ENCODE measurements at places on chromosomes 7 and 10.

DNA sequence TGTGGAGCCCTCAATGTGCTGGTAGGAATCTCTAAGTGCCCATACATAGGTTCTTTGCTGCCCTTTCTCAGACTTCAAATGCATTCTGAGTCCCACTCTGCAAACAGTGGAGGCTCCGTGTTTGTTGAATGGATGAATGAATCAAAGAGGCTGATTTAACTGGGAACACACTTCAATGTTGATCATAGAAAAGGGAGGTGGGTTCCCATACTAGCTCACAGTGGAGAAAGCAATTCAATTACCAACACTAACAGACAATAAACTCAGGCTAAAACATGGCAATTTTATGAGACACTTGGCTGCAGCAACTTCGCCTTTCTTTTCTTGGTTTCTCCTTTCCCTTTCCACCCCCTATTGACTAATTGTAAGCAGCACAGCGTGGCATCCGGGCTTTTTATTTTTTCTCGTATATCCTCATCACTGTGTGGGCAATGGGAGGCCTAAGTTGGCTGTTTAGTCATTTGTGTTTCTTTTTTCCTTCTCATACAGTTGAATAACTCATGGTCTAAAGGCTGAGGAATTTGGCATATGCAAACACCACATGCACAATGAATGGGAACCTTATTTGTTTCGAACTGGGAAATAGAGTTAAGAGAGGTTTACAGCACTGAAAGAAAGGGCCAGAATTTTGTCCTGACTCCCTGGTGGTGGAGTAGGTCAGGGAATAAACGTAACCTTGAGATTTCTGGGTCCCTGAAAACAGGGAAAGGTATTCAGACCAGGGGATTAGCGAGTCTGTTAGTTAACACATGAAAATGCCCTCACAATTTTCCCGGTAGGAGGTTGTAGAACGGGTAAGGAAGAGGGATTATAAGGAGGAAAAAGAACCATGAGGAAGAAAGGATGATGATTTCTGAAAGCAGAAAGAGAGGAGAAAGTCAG lies 858.5 kb downstream of the KCNMA1 start:
- no peak for DNase-seq

DNA sequence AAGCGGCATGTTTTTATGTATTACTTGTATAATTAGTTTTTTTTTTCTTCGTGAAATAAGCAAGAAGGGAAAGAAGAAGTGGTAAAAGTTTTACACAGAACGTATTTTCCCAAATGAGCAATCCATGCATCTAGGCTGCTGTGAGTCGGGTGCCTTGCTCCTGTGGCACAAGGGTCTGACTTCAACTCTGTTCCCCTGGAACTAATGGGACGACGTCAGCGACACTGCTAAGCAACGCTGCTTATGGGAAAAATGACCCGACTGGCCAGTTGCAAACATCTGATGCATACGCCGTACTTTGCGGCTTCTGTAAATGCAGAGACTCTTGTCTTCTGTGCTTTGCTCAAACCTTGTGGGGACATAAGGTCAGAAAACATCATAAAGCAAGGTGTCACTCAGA lies 66.3 kb downstream of the MPP7 start:
- DNase-seq: no peak

GRCh38 chr10:118445535-118445934 lies 103.4 kb upstream of the FAM204A start:
- DNase-seq: no peak

GRCh38 chr10:44284198-44285084 lies 100.5 kb downstream of the CXCL12 start:
- no peak for DNase-seq

- no peak for DNase-seq
Observed at GRCh38 chr7:142557971-142558582, 191.2 kb upstream of the PRSS1 start.

GRCh38 chr7:148962823-148963582 lies 65.3 kb downstream of the PDIA4 start:
- peak; percentile 66 for DNase-seq

- no peak for DNase-seq
Observed at GRCh38 chr10:60645980-60646379, 132.3 kb upstream of the CDK1 start.

DNA sequence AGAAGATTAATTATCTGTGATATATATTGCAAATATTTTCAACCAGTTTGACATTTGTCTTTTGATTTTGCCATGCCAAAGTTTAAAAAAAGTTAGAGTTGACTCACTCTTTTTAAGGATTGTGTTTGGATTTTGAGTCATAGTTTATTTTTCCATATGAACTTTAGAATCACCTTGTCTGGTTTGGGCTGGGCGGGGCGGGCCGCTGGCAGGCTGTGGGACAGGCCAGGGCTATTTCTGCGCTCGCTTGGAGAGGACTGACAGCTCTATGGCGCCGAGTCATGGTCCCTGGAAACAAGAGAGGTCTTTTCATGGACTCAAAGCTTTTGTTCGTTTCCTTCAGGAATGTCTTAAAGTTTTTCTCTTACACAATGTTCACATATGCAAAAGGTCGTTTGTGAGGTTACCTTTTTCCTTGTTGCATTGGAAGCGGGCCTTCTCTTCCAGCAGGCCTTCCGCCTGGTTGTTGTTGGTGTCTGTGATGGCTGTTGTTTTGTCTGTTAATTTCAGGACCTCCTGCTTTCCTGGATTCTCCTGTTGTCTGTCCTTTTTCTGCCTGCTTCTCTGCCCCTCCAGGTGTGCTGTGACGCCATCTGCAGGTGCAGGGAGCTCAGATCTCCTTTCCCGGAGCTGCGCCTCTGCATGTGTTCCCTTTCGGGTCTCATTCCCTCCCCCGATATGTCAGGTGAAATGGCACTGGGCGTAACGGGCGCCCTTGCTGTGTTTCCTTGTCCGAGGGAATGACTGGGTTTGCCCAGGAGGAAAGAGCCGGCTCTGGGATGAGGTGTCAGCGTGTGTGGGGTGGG lies 53.8 kb downstream of the INPP5A start:
- DNase-seq: no peak

- no peak for DNase-seq
Observed at GRCh38 chr10:73997461-73997786, 492 bp upstream of the VCL start.

- no peak for DNase-seq
Observed at GRCh38 chr10:6537770-6538169, 42.3 kb downstream of the PRKCQ start.

DNA sequence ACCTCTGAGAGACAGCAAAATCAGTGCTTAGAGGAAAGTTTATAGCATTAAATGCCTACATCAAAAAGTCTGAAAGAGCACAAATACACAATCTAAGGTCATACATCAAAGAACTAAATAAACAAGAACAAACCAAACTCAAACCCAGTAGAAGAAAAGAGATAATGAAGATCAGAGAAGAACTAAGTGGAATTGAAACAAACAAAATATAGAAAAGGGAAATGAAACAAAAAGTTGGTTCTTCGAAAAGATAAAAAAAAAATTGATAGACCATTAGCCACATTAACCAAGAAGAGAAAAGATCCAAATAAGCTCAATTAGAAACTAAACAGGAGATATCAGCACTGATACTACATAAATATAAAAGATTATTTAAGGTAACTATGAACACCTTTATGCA lies 280.0 kb upstream of the NRG3 start:
- no peak for DNase-seq

GRCh38 chr7:139317939-139318505 lies 23.1 kb upstream of the FMC1 start:
- no peak for DNase-seq

DNA sequence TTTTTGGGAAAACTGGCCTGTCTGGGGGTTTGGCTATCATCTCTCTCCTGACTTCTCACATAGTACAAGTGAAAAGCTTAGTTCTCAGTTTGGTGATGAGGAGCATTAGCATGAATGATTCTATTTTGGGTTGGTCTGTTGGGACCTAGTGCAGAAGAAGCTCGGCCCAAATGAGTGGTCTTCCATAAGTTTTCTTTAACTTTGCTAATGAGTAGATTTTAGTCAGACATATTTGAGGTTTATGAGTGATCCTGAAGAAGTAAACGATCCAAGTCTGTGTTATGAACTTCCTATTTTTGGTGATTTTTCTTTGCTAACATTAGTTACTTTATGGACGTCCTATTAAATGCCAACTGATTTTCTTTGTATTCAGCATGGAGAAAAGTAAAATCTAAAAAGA lies 51.7 kb upstream of the CALD1 start:
- no peak for DNase-seq

DNA sequence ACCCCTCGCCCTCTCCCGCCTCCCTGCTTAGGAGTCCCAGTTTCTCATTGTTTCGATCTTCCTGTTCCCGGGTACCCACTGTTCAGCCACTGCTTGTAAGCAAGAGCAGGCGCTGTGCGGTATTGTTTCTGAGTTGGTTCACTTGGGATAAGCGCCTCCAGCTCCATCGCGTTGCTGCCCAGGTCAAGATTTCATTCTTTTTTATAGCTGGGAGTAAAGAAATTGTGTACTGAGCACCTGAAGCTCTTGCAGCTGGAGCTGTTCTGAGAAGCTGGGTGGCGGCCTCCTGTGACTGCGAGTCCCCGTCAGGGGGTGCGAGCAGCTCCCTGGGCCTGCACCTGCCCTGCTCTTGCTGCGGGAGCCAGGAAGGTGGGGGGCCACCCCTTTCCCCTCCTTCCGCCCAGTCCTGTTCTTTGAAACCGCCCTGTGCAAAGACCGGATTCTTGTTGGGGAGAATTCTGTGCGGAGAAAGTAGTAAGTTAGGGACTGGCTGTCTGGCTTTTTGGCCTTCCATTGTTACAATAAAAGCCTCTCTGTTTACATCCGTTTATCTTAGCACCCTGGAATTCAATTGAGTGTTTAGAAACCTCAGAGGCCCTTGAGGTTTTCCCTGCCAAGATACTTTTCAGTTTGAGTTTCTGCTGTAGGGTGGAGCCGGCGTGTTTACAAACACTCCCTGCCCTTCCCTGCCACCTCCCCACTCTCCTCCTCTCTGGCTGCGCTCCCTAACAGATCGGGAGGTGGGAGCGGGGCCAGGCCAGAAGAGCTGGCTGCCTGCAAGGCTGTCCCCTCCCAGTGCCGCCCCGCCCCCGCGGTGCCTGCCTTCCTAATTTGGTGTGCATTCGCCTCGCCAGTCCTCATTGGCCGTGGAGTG lies 30.8 kb upstream of the AP5Z1 start:
- peak; percentile 54 for DNase-seq

- DNase-seq: no peak
Observed at GRCh38 chr7:2525658-2526630, 6.4 kb downstream of the LFNG start.

DNA sequence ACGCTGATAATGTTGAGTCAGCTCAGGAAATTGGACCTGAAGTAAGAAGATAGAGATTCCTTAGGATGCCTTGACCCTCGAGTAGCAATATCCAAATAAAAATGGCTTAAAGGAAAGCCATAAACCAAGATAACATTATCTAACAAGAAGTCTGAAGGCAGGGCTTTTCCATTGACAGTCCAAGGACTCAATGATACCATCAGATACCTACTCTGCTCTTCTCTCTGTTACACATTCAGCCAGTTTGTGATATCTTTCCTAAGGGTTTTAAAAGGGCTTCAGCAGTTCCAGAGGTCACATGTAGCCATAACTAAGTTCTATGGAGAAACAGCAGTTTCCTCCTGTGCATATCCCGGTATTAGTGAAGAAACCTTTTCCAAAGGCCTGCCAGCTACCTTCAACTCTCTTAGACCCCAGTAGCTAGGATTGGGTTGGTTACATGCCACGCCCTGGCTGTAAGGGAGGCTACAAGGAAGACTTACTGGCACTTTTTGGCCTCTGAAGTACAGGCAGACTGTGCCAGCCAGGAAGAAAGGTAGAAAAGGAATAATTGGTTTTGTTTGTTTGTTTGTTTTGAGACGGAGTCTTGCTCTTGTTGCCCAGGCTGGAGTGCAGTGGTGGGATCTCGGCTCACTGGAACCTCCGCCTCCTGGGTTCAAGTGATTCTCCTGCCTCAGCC lies 10.6 kb downstream of the SHLD2 start:
- DNase-seq: no peak

GRCh38 chr10:4283846-4284610 lies 499.0 kb upstream of the KLF6 start:
- no peak for DNase-seq

DNA sequence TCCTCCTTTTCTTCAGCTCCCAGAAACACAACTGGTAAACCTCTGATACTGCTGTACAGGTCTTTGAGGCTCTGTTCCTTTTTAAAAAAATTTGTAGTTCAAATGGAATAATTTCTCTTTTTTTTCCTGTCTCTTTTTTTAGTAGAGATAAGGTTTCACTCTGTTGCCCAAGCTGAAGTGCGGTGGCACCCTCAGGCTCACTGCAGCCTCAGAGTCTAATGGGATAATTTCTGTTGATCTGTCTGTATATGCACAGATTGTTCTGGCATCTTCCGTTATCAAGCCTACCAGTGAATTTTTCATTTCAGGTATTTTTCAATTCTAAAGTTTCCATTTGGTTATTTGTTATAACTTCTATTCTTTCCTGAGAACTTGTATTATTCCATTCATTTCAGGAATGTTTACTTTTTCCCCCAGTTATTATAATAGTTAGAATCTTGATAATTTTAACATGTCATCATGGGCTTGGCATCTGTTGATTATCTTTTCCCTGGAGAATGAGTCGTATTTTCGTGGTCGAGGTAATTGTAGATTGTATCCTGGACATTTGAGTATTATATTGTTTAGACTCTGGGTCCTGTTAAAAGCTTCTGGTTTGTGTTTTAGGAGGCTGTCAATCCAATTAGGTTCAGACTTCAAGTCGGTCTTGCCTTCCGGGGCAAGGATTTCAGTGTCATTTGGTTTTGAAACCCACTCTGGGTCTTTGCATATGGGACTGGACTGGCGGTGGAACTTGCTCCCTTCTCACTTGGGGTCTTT lies 24.5 kb downstream of the CRCP start:
- DNase-seq: no peak

- DNase-seq: no peak
Observed at GRCh38 chr10:99920486-99920885, 89.3 kb downstream of the DNMBP start.

GRCh38 chr7:55134786-55135185 lies 116.0 kb downstream of the EGFR start:
- DNase-seq: no peak

- no peak for DNase-seq
Observed at GRCh38 chr7:27419581-27420177, 177.1 kb downstream of the EVX1 start.

DNA sequence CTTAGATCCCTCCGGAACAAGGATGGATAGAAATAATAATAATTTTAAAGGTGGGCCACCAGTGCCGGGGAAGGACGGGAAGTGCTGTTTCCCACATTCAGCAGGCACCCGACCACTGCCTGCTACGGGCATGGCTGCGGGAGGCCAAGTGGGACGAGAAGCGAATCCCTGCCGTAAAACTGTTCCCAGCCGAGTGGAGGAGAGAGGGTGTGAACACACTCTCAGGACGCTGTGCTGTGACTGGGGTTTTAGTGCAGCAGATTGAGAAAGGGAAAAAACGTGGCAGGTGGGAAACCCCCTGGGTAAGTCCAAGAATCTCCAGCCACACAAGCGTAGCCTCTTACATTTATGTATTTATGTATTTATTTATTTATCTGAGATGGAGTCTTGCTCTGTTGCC lies 158.8 kb downstream of the DNAJB6 start:
- DNase-seq: no peak

- DNase-seq: no peak
Observed at GRCh38 chr10:44395396-44395795, 10.5 kb upstream of the CXCL12 start.

DNA sequence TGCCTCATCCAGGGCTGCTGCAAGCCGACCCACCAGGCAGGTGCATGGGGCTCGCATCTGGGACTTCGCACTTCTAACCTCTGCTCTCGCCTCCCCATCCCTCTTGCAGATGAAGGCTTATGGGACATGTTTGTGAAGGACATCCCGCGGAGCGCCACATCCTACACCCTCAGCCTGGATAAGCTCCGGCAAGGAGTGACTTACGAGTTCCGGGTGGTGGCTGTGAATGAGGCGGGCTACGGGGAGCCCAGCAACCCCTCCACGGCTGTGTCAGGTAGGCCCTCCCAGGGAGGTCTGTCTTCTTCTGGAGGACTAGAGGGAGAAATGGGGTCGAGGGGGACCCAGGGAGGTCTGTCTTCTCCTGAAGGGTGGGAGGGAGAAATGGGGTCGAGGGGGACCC lies 448.9 kb upstream of the FOXK1 start:
- no peak for DNase-seq
